IMR-90 (cell line): ENCODE measurements at places on chromosomes 13 and 19.
A peak's percentile ranks its signal among the peaks of the same experiment; 100 is the strongest.

DNA sequence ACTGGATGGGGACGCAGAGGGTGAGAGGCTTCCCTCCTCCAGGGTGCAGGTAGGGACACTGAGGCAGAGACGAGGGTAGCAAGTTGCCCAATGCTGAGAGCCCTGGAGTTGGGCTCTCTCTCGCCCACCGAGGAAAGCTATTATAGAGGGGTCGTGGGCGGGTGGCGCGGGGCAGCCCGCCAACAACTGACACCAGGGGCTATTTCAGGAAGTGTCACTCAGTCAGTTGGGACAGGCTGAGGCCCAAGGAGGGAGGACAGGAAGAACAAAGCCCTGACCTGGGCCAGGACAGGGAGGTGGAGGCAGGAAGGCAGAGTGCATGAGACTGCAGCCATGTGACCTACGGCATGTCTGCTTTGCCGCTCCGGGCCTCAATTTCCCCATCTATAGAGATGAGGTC, 29.9 kb downstream of the TINCR start:
- no peak for DNase-seq

DNA sequence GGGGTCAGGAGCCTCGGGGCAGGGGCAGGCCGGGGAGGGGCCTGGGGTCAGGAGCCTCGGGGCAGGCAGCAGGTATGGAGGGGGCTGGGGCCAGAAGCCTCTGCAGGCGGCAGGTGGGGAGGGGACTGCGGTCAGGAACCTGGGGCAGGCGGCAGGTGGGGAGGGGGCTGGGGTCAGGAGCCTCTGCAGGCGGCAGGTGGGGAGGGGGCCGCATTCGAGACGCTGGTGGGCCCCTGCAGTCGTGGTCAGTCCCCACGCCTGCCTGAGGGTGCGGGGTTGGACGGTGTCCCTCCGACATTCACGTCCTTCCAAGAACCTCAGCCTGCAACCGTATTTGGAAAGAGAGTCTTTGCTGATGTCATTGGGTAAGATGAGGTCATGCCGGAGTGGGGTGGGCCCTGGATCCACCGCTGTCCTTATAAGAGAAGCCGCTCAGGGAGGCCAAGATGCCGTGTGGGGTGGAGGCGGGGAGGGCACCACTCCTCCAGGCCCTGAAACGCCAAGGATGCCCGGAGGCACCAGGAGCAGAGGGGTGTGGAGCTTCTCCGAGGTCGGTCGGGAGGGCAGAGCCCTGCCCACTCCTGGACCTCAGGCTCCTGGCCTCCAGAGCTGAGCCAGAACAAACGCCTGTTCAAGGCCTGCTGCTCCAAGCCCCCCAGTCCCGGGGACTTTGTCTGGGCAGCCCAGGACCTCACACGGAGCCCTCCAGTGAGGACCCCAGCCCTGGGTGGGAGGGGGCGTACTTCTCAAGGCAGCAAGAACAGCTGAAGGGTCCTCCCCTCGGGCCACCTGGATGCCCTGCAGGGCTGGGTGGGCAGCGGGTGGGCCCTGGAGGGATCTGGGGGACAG, 30.1 kb downstream of the PIP5K1C start:
- DNase-seq = peak; percentile 84

GRCh38 chr13:51826606-51827005, 18.4 kb downstream of the TMEM272 start:
- no peak for DNase-seq

- DNase-seq = no peak
These were observed 449.9 kb downstream of the HS6ST3 start for GRCh38 chr13:96539791-96540190.

DNA sequence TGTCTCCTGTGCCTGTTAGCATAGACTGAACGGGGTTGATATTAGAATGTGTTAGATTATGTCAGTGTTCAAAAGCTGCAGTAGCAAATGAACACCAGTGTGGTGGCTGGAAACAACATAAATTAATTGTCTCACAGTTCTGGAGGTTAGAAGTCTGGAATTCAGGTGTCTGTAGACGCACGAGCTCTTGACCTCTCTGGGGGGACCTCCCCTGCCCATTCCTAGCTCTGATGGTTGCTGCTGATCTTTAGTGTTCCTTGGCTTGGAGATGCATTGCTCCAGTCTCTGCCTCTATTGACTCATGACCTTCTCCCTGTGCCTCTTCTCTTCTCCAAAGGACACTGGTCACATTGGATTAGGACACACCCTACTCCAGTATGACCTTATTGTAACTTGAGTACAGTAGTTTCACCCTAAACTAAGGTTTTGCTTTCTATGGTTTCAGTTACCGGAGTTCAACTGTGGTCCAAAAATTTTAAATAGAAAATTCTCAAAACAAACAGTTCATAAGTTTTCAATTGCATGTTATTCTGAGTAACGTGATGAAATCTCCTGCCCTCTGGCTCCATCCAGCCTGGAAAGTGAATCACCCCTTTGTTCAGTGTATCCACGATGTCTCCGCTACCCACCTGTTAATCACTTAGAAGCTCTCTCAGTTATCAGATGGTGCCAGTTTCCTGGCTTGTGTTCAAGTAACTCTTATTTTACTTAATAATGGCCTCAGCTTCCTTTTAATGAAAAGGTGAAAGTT, 273.2 kb downstream of the MYO16 start:
- no peak for DNase-seq

DNA sequence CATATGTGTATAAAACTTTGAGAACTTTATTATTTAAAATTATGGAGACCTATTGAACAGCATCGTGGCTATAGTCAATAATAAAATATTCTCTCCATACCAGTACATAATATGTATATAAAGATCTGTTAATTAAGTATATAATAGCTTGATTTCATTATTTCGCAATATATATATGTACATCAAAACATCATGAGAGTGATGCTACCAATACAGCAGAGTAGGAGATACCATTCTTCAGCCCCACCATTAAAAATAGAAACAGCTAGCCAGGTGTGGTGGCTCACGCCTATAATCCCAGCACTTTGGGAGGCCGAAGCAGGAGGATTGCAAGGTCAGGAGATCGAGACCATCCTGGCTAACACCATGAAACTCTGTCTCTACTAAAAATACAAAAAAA, 1755.3 kb upstream of the SPRY2 start:
- DNase-seq = no peak
